ENCODE measurements at places on chromosomes 1 and 21.

DNA sequence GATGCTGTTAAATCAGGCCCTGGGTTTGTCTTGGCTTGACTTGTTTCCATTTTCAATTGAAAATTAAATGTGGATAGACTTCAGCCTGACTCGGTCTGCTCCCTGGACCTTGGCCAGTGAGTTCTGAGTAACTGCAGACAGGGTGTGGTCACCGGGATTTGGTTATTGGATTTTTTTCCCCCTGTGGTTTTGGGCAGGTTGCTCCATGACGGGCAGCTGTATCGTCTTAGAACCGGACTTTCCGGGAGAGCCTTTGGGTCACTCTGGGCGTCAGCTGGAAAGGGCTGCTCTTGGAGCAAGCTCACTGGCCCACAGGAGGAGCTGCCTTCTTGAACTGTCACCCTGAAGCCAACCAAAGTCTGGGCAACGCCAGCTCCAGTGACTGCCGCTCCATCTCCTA, 75.0 kb downstream of the CLIC6 start:
- DNase-seq: no peak

- peak; percentile 98 for DNase-seq
These were observed 23.1 kb upstream of the TNFRSF1B start for GRCh38 chr1:12143631-12144155.

- no peak for DNase-seq
These were observed 87.8 kb downstream of the GLUL start for GRCh38 chr1:182303778-182304177.

DNA sequence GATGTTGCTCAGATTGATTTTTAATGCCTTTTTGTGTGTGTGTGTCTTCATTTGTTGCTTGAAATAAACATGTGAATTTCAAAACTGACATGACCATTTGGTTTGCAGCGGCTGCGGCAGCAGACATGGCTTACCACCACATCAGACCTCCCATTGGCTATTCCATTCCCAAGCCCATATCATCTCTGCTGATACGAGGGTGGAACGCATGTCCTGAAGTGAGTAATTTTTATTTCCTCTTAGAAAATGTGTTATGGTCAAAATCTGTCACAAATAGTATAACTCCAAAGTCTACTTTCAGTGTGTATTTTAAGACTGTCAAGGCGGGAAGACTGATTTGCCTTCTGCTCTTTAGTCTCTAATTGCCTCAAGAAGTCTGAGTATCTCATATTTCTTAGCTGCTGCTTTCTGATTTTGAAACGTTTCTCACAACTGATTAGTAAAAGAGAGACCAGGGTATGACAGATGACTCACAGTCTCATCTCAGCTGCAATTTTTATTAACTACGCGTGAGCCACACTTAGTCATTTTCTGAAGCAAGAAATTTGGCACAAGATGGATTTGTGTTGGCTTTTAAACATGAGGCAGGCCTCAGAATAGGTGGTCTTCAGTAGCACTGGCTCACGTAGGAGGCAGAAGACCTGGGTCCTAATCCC, 49.0 kb downstream of the LRRC53 start:
- DNase-seq: no peak

DNA sequence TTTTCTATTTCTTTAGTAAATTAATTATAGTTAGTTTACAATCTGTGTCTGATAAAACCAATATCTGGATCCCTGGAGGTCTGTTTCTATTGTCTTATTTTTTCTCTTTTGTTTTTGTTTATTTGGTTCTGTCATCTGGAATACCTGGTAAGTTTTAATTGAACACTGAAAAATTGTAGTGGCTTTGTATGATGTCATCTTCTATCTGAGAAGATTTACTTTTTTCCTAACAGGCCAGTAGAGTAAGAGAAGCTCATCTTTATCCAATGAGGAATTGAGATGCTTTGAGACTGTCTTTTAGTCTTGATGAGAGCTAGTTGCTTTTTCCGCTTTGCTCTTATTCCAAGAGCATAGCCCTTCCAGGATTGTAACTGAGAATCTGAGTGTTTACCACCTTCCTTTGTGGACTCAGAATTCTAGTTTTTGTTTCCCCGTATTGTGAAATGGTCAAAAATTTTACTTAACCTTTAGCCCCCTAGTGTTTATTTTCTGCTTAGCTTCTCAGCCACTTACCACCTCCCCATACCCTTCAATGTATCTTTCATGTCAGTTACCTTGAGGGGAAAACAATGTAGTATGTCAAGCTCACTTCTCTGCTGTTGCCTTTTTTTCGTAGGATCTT, 25.0 kb downstream of the PTGFRN start:
- DNase-seq: peak; percentile 27

DNA sequence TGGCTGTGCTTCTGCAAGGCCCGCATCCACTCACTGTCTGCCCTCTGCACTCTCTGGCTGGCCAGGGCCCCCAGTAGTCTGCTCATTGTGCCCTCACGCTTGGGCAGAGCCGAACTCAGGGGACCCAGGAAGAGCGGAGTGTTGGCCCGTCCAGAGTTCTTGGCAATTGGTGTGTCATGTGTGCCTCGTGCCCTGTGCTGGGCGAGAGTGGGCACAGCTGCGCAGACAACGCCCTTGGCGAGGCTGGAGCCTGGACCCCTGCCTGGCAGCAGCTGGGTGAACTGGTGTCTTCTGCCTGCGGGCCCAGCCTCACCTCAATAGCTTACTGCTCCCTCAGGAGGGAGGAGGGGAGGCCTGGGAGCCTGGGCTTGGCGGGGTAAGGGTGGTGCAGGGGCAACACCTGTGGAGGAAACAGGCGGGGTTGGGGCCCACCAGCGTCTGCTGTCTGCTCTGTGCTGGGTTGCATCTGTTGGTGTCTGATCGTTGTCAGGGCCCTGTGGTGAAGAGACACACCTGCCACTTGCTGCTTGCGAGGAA, 2.1 kb downstream of the GUK1 start:
- no peak for DNase-seq

DNA sequence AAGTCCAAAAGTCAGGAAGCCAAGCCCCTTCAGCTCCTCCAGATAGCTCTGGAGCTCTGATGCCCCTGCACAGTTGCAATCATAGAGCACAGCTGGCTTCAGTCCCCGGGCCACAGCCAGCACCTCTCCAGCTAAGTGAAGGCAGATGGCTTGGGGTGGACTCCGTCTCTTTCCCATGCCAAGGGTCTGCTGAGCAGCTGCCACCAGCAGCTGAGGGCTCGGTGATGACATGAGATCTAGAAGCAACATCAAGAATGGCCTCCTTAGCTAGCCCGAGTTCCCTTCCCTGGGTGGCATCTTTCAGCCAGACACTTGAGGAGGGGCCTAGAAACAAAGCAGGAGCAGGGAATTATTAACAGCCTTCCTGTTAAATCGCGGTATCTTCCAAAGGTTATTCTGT, 973 bp downstream of the C1orf74 start:
- no peak for DNase-seq

DNA sequence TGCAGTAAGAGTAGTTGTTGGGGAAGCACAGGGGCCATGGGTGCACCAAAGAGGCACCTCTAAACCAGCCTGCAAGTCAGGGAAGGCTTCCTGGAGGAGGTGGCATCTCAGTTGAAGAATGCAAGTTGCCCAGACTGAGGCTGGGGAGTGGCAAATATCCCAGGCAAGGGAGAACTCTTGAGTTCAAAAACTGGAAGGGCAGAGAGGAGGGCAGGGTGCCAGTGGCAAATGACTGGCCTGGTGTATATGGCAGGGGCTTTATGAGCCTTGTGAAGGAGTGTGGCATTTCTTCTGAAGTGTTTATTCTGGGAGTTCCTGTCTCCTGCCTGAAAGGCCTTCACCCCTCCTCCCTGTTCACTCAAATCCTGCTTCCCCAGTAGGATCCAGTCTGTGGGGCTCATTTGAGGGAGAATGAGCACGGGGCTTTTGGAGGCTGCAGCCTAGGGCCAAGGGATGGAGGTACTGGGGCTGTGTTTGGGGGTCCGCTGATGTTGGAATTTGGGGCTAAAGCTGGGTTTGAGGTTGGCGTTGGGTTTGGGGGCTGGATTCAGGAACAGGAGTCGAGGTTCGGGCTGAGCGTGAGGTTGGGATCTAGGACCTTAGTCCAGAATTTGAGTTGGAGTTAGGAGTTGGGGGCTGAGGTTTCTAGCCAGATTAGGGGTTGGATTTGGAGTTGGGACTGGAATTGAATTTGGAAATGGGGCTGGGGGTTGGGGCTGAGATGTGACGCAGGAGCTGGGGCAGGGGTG, at the start of gene TMEM125:
Gene TMEM125 (plus strand): TSS at position 357 of the 749 bp plus-strand sequence. CDS start 2,740 bp downstream, outside the sequence.
- DNase-seq: no peak

DNA sequence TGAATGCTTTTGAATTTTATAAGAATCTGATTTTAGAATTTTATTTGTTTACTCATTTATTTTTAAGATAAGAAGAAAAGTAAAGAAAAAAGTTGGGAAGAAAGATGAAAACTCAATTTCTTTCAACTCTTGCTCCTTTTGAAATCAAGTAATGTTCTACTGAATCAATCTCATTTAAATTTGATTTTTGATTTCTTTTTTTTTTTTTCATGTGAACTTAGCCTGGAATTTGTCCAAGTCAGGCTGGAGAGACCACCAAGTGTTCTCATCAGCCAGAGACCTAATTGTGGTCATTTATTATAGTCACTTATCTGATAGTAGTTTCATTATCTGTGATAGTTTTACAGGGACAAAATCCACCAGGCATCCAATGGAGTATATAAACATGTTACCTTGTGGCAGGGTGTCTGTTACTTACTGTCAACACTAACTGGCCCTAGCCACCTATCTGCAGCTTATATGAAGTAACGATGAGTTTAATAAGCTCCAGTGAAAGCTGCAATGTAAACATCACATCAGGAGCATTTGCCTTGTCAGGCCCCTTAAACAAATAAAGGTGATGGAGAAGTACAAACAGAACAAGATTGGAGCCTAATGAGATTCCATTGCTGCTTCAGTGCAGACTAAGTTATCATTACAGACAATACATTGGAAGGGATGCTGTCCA, 39.2 kb downstream of the HLX start:
- DNase-seq: no peak

DNA sequence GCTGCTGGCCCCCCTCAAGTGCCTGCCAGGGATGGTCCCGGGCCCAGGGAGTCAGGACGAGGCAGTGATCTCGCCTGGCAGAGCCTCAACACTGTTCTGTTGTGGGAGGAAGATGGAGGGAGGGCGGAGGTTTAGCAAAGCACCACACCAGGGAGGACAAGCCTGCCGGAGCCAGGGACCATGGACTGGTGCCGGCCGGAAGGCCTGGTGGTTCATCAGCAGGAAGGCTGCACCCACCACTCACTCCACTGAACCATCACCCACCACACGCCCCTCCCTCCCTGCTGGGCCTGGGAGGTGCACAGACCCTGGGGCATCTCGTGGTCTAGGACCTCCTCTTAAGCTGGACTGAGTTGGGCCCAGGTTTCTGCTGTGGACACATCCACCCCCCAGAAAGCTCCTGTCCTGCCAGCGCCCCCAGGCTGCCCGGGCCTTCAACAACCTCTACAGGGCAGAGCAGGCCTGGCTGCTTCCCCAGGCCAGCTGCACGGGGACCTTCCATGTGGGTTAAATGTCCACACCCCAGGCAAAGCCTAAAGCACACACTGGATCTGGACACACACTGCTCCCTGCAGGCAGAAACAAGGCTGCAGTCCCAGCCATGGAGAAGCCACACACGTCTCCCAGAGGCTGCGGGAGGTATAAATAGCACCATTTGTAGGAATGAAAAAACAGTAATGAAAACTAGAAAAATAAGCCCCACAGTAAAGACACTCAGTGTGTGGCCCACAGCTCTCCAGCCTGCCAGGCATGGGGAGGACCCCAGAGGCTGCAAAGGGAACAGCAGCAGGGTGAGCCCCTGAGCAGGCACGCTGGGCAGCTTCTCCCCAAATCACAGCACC, 10.4 kb upstream of the TMEM240 start:
- DNase-seq: no peak

DNA sequence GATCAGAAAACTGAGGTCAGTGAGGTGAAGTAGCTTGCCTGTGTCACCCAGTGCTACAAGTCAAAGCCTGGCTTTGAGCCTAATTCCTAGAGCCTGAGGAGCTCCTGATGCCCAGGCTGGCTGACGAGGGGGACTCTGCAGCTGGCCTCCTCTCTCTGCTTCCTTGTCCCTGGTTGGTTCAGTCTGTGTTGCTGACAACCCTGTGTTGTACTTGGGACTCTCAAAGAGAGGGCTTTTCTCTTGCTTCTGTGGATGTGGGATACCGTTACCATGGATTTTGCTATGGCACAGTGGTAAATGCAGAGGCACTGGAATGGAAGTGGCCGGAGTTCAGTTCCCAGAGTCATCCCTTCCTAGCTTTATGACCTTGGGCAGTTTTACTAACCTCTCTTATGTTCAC, 8.0 kb downstream of the VWA5B1 start:
- DNase-seq: no peak

- DNase-seq: peak; percentile 82
These were observed 59.1 kb downstream of the SLC19A1 start for GRCh38 chr21:45482899-45483821.

GRCh38 chr1:234722270-234722704, 112.3 kb upstream of the IRF2BP2 start:
- DNase-seq: no peak

GRCh38 chr1:99233446-99233845, 30.8 kb upstream of the PLPPR4 start:
- DNase-seq: no peak

DNA sequence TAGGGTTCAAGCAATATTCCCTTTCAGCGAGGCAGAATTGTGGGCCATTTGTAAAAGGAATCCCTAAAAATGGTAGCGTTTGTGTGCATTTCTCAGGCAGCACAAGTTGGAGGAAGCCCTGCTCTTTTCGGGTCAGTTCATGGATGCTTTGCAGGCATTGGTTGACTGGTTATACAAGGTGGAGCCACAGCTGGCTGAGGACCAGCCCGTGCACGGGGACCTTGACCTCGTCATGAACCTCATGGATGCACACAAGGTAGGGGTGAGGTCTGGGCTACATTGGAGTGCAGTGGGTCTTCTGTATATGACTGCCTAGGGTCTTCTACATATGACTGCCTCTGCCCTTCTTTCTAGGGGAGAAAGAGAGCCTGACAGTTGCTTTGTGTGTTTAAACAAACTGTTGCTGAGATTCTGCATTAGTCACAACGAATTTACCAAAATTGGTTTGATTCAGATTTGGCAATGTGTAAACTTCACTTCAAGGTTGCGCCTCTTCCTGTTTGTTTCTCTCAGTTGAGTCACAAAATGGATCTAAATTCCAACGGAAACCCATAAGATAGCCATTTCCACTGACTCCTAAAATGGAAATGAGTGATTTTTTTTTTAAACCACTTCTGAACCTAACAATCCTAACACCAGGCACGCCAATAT, 40.4 kb upstream of the BMP8A start:
- DNase-seq: no peak

DNA sequence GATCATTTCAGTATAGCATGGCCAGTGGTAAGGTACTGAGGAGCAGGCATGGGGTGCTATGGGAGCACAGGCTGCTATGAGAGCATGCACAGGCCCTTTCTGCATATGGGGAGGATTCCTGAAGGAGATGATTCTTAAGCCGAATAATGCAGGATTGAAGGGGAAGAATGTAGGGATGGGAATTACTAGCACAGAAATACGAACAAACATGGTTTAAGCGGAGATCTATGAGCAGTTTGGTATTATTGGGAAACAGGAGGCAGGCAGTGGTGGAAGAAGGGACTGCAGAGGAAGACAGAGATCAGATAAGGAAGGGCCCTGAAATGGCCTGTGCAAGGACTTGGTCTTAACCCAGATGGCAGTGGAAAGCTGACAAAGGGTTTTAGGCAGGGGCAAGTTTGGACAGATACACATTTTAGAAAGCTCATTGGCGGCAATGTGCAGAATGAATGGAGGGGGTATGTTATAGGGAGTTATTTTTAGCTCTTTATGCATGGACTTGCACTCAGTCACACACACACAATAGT, 1.7 kb downstream of the OSCP1 start:
- peak; percentile 46 for DNase-seq

All from HL-60 (cell line).